Amygdala (tissue), 56 donors: ENCODE measurements at places on chromosomes 7 and 10.

DNA sequence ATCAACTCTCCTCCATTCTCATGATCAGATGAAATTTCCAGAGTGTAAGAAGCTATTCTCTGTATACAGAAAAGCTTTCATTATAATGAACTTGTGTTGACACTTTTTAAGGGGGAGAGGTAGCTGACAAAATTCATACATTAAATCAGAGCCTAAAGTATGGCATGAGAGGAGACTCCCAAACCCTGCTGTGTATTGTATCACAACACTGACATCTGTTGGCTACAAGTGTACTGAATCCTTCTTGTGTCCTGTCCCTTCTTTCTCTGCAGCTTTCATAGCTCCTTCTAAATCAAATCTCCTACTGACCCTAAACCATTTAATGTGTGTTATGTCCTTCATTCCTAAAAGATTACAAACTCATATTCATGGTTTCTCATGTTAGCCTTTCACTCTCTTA, 70.9 kb downstream of the GCC1 start:
- DNase-seq = no peak

- DNase-seq = no peak
Observed at GRCh38 chr7:149191851-149192250, 3.5 kb upstream of the ZNF282 start.

DNA sequence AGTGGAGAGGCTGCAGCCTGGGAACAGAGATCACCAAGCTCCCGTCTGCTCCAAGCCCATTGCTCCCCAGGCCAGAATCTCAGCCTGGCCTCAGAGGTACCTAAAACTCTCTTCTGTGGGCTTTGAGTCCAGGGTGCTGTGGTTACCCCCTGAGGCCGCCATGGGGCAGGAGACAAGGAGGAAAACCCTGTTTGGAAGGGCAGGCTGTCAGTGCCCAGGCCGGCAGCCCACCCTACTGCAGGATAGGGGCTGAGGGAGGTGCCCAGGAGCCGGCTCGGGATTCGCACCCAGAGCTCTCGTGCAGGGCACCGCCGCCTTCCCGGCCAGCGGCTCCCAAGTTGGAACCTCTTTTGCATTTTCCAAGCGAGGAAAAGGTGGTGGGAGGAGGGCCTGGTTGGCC, 24.5 kb downstream of the UNCX start:
- DNase-seq = no peak

DNA sequence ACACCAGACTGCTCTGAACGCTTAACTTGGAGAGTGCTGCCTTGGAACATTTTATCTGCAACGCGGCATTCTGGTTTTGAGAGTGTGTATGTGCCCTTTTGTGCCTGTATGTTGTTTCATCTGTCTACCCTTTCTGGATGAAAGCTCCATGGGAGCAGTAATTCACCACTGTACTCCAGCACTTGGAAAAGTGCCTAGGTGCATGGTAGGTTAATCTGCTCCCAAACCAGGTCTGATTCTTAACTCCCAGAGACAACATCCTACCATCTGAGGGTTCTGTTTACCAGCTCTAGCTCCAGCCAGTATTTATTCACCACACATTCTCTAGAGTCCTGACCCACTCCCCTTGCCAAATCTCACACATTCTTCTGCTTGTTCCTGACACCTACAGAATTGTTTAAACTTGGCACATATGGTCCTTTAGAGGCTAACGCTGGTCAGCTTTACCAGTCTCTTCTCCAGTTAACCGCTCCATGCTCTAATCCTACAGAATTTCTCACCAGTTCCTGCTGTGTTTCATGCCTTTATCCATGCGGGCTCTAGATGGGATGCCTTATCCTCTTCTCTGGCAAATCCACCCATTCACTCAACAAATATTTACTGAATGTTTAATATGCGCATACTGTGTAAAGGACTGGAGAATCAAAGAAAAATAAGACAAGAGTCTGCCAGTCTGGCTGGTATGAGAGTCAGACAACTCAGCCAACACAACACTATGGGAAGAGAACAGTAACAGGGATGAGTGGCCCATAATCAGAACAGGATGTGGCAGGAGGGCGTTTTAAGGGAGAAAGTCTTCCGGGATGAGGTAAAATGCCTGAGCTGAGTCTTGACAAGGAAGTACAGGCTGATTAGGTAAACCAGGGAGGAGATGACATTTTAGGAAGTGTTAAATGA, 46.3 kb downstream of the MTPN start:
- DNase-seq = no peak

DNA sequence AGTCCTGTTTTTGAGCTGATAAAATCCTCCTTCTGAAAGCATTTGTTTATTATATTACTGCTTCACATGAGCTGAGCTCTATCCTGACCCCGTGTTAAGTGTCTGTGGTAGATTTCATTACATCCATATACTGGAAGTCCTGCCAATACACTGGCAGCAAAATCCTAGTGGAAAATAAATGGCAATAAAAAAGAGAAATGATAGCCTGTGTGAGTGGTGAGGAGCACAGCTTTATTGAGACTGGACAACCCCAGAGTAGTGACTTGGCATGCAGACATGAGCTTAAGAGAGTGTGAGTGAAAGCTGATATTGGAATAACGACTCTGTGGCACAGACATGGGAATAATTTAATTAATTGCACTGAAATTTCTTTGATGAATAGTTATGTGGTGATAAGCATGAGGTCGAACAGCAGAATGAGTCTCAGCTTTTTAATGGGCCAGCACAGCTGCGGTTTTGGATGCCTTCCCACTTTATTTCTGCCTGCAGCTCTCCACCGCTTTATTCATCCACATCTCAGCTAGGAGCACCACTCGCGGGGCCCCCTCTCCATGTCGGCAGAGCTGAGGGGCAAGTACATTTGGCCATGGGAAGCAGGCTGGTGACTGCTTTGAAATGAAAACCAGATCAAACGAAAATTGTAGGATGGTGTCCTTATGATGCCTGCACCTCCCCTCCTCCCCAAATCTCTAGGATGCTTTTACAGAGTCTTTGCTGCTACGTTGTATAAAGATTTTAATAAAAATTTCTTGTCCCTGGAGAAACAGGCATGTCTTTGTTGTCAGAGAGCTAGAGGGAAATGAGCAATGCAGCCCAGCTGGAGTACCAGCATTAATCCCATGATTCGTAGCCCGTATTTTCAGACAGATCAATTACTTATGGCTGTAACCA, 494.3 kb downstream of the AUTS2 start:
- DNase-seq = peak; percentile 36

- DNase-seq = no peak
Observed at GRCh38 chr10:94217411-94217810, 145.3 kb downstream of the NOC3L start.

GRCh38 chr10:127345231-127345965, 149.0 kb upstream of the INSYN2A start:
- DNase-seq = no peak

DNA sequence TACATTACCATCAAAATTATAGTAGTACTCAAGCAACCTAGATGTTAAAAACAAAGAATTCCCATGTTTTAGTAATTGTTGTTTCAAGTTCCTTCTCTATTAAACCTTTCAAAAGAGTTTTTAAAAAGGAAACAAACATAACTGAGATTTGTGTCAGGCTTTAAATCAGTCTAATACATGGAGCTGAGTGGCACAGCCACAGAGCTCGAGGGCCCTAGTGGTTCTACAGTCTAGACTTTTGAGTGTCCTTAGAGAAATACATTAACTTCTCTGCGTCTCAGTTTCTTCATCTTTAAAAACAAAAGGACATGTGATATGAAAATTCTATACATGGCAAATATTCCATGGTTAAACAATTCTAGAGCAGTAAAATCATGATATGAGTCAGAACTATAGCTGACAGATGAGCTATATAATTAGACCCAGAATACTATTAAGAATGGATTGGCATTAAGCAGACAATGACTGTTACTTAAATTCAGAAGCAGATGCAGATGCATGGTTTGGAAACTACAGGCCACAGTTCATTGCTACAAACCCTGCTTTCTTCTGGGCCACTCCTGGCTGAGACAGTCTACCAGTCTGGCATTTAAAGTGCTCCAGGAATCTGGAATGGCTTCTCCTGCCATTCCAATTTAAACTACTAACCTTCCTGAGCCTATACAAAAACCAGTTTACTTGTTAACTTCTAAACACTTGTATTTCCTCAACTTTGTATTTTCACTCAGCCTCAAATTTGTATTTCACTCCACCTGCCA, 77.4 kb downstream of the EPC1 start:
- no peak for DNase-seq
